Fibroblast of skin of right biceps (primary cell): ENCODE measurements at places on chromosomes 2 and 18.

GRCh38 chr2:120707816-120708215, 27.9 kb upstream of the GLI2 start:
- DNase-seq, result no peak

DNA sequence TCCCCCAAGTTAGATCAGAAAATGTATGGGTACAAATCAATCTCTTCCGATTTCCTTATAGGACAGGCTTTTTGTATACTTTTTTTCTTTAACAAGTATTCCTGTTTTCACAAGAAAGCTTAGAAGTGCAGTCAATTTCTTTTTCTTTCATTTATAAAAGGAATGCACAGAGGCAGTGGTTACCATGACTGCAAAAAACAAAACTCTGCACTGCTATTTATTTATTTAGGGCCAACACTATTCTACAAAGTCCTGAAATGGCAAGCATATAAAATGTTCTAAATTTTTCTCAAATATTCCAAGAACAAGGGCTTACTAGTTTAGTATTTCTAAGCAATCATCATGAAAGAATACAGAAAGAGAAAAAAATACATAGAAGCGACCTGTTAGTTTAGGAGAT, 22.2 kb downstream of the ATAD2B start:
- peak; percentile 28 for DNase-seq

DNA sequence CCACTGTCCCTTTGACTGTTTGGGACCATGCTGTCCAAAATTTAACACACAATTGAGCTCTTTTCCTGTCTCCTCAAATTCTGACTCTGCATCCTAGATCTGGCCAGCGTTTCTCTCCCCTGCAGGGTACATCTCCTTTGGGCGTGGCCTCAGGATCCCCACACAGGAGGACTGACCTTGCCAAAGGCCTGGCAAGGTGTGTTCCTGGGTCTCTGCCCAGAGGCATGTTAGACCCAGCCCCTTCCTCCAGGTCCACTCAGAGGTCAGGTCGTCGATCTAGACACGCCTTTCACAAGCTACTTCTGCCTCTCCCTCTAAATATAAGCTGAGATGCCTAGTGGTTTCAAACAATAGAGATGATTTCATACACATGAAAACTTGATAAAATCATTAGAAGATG, 45.4 kb upstream of the SMIM21 start:
- DNase-seq, result no peak

DNA sequence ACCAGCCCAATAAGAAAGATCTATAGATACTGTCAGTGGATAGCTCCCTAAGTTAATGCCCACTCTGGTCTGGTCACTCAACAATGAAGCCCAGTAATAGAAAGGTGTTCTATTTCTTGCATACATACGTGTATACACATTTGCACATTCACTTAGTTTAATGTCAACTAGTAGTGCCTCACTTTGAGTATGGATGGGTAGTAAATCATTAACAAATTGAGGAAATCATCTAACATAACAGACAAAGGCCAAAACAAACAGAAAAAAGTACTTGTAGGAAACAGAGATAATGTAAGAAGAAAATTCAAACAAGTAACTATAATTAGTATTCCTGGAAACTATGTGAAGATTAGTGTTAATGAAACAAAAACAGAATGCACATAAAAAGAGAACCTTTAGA, 13.3 kb upstream of the CCDC195 start:
- DNase-seq, result no peak

GRCh38 chr2:216765761-216766262, 70.5 kb upstream of the IGFBP5 start:
- no peak for DNase-seq

GRCh38 chr2:121520641-121520994, 10.1 kb upstream of the RNU4ATAC start:
- DNase-seq, result no peak

- no peak for DNase-seq
Observed at GRCh38 chr2:97355887-97356286, 233.8 kb downstream of the ANKRD36B start.

- no peak for DNase-seq
Observed at GRCh38 chr2:46230677-46231425, 66.4 kb upstream of the EPAS1 start.

DNA sequence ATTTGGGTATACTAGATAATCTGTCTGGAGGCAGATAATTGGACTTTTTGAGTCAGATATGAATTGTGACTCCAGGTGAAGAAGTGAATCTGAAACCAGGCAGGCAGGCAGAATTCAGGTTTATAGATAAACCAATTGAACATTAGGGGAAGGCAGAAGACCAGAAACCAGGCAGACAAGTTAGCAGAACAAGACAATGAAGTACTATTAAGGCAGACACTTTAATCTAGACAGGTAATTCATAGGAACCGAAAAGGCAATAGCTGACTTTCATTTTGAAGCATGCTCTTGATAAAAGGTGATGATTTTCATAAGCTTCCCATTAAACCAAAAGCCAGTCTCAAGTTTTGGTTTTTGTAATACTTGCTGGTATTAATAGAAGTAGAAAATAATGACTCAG, 19.3 kb upstream of the SLC4A10 start:
- no peak for DNase-seq

DNA sequence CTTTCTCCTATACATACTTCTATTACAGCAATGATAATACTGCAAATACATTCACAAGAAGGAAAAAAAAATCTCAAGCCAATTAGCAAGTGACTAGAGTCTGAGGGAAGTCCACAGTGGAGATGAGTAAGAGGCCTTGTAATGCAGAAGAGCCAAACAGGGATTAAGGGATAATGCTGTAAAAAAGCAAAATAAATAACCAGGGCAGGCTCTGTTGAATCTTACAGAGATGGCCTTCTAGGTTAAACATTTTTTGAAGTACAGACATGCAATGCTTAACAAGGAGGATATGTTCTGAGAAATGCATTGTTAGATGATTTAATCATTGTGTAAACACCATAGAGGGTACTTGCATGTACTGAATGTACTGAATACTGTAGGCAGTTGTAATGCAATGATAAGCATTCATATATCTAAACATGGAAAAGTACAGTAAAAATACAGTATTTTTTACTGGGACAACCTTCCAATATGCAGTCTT, 122.1 kb upstream of the RMDN2 start:
- DNase-seq, result peak; percentile 99

GRCh38 chr2:183803596-183803995, 679.4 kb downstream of the NUP35 start:
- no peak for DNase-seq

DNA sequence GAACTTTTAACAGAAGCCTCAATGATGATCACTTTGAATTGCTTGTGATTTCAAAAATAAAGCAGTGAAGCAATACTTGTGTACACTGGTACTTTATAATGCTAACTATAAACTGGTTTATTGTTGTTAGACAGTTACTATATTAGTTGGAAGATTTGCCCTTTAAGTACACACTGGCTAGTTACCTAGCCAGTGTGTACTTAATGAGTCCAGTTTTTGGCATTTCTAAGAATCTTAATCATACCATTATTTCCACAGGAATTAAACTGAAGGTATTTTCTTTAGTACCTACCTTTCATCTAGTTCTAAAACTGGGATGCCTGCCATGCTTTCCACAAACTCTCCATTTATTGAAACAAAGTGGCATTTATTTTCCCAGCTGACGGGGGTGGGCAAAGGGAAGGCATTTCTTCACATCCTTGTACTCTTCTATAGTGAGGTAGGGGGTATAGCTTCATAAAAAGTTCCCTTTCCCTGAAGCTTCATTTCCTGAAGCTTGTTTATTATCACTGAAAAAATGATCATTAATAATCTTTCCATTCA, 49.9 kb downstream of the UGP2 start:
- DNase-seq, result no peak
